ENCODE measurements at places on chromosomes 1 and 21.

DNA sequence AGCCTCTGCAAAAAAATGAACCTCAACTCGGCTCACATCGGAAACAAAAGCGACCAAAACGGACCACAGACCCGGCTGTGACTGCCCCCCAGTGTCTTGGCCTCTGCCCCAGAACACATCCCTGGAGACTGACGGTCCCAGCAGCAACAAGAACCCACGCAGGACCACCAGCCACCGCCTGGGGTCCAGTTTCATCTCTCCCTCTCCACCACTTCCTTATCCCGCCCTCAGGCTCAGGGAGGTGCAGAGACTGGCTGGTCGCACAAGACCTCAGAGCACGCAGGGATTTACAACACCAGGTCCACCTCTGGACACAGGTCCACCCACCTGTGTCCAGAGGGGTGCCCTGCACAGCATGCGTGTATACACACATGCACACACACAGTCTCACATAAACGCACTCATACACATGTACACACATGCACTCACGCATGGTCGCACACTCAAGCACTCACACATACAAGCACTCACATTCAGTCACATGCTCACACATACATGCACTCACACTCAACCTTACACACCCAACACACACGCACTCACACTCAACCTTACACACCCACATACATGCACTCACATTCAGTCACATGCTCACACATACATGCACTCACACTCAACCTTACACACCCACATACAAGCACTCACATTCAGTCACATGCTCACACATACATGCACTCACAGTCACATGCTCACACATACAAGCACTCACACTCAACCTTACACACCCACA, 18.6 kb upstream of the TMEM52 start:
- no peak for DNase-seq

DNA sequence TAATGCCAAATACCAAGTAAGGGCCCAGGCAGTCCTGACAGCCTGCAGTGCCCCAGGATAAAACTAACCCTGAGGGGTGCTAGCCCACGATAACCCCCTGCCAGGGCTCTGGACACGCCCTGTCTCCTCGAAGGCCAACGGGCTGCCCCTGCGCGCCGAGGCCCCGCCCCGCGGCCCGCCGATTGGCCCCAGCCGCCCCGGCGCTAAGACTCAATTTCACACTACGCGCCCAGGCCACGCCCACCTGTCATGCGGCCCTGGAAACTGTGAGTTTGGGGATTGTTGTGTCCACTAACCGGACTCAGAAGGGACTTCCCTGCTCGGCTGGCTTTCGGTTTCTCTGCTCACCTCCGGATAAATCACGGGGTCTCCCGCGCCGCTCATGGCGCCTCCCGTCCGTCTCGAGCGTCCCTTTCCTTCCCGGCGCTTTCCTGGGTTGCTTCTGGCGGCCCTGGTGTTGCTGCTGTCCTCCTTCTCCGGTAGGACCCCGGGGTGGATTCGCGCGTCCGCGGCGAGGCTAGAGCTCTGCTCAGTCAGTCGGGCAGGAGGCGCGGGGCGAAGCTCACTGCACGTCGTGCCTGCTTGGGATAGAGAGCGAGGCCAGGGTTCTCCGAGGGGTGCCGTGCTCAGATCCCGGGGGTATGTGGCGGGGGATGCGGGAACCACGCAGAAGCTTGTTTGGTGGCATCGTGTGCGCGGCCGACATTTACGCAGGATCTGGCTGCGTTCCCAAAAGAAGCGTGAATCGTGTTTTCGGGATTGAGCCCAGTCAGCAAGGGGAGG, at the start of gene CR1L:
CR1L (plus strand) TSS at position 282 of the 783 bp plus-strand sequence; CDS start at position 383, 101 bp downstream.
- DNase-seq = peak; percentile 68

DNA sequence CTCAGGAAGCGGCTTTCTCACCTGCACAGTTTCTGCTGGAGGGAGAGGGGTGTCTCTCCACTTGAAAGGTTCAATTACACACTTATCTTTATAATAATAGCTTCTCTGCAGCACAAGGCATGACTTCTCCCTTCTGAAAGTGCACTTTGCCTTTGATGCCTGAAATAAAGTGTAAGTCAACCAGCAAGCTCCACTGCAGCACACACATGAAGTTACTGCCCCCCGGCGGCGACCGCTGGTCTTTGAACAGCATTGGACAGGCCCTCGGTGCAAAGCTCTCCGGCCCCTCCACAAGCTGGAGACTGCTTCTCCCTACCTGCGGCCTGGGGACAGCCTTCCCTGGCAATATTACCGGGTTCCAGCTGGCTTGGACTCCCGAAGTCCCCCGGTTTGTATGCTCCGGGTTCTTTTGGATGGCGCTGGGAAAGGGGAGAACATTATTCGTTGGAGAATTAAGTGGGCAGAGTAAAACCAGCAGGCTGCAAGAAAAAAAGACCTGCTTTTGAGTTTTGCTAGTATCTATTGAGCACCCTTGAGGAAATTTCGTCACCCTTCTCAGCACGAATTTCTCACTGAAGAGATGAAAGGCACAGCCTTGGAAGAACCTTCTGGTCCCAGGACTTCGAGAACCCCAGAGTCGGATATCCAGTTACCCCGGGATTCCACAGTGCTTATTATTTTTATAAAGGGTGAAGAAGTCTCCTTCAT, 11.8 kb downstream of the RCAN1 start:
- peak; percentile 45 for DNase-seq

DNA sequence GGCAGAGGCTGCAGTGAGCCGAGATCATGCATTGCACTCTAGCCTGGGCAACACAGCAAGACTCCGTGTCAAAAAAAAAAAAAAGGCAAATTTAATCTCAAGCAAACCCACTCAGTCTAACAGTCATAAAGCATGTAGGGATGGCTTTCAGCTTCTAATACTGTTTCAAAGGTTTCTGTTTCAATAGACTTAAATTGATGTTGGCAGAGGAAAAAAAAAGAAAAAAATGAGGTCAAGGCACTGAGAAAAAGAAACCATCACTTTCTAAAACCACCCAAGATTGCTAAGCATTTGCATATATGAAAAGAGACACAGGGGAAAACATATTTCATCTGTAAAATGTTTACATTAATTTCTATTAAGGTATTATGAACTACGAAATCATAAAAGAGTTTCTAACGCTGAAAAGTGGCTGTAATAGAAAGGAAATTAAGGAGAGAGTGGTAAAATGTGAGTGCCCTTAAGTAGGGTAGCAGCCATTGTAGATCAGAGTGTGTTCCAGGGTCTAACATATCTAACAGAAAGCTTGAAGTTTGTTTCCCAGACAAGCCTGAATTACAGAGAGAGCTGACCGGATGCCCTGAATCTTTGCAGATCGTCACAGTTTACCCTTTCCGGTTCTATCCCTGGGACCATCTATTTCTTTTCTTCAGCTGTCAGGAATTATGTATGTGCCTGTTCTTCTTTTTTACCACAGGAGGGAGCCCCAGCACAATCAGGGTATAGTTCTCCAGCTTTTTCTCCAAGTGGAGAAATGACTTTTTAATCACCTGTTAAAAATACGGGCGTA, 70.0 kb downstream of the PLD5 start:
- no peak for DNase-seq

DNA sequence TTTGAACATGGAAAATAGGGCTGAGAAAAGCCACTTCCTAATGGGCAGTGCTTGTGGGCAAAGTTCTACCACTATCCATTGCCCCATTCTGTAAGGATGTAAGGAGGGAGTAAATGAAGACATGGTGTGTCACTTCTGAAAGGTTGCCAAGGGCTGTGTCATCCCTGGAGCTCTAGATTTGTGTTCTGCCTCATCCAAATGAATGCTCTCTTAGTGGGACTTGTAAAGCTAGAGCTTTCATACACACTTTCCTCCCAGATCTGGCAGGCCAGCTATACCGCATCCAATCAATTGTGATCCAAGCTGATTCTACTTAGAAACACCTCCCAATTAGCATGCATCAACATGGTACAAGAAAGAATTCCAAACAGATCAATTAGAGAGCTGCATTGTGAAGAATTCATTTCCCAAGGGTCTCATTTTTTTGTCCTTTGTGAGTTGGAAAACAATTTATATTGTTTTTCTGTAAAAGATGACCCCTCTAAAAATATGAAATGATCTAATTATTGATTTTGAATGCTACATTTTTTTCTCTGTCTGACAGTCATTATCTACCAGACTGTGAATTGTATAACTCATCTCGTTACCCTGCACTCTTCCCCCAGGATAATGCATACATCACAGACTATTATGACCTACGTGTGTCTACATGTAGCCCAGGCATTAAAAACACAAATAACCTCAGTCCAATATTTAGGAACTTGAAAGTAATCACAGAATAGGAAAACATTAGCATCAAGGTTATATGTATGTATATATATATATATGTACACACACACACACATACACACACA, 117.1 kb upstream of the DUSP10 start:
- DNase-seq = no peak

DNA sequence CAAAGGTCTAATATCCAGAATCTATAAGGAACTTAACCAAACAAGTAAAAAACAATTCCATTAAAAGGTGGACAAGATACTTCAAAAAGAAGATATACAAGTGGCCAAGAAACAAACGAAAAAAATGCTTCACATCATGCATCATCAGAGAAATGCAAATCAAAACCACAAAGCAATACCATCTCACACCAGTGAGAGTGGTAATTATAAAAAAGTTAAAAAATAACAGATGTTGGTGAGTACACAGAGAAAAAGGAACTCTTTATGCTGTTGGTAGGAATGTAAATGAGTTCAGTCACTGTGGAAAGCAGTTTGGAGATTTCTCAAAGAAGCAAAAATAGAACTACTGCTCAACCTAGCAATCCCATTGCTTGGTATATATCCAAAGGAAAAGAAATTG, 218.6 kb downstream of the SLC44A5 start:
- DNase-seq = no peak

DNA sequence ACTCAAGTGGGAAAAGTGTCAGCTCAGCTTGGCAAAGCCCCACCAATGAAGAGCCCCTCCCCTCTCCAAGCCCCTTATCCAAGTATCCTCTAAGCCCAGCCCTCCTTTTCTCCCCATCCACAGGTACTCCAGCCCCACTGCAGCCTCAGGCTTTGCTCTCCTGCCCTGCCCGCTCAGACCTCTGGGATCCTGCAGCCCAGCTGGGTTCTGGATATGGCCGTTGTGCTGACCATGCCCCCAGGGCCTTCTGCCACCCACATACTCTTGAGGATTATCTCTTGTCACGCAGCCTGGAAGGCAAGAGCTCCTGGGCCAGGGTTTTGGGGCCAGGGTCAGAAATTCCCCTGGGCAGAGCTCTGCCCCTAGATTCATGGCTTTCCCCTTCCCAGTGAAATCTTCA, 4.7 kb downstream of the SHISA4 start:
- no peak for DNase-seq

GRCh38 chr1:115012006-115012405, 17.6 kb upstream of the TSHB start:
- DNase-seq = no peak

GRCh38 chr1:115557715-115558114, 84.1 kb upstream of the VANGL1 start:
- no peak for DNase-seq

- DNase-seq = no peak
Observed at GRCh38 chr1:65527190-65527589, 106.7 kb downstream of the LEPR start.

- DNase-seq = no peak
Observed at GRCh38 chr21:46205766-46206162, 21.5 kb upstream of the SPATC1L start.

GRCh38 chr1:179745743-179746142, 2.7 kb downstream of the FAM163A start:
- DNase-seq = no peak

DNA sequence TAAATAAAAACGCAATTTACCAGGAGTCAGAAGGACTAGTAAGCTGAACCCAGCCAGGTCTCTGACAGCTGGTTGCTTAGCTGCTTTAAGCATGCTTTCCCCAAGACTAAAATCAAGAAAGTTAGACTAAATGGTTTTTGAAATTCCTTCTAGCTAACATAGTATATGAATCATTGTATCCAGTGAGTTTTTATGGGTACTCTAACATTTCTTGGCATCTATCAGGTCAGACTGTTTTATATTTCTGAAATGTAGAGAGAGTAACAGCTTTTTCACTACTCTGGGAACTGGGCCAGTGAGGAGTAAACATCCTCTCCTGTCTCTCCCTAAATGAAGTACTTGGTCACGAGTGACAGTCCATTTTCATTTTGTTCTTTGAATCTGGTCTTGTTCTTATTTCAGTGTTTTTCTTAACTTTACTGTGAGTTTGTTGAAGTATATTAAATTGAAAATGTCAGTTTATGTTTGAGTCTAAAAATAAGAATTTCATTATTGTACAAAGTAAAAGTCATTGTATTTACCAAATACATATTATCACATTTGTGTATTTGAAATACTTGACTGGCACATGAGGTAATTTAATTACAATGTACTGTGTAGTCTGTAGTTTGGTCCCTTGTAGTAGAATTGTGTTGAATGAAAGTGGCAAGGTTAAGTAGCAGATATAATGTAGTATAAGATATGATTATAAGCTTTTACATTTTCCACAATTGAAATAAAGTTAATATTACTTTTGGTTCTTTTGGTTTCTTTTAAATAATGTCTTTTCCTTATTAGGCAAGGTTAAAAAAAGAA, 47.6 kb downstream of the PKN2 start:
- no peak for DNase-seq

All from stimulated activated CD8-positive, alpha-beta memory T cell treated with anti-CD3 and anti-CD28 coated beads, Interleukin-15, amount 100 ng/mL, for 48 hours (primary cell).